ENCODE measurements at places on chromosomes 6 and 20.

DNA sequence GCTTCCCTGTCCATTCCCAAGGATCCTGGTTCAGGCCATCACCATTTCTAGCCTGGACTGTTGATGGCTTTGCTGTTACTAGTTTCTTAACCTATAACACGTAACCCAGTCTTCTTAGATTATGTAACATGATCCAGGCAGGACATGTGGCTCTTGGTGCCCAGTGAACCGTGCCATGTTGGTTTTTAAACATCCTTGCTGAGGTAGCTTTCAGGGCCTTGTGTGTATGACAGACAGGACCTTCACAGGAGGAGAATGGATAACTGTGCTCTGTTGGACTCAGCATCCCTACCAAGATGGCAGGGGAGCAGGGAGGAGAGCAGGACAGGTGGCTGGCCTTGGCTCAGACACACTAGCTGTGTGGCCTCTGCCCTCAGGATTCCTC, 46.8 kb downstream of the PANK2 start:
- no peak for DNase-seq

- no peak for DNase-seq
Measured at GRCh38 chr6:135280375-135281136, 99.4 kb downstream of the MYB start.

GRCh38 chr6:41413250-41413649, 77.8 kb downstream of the NCR2 start:
- no peak for DNase-seq

DNA sequence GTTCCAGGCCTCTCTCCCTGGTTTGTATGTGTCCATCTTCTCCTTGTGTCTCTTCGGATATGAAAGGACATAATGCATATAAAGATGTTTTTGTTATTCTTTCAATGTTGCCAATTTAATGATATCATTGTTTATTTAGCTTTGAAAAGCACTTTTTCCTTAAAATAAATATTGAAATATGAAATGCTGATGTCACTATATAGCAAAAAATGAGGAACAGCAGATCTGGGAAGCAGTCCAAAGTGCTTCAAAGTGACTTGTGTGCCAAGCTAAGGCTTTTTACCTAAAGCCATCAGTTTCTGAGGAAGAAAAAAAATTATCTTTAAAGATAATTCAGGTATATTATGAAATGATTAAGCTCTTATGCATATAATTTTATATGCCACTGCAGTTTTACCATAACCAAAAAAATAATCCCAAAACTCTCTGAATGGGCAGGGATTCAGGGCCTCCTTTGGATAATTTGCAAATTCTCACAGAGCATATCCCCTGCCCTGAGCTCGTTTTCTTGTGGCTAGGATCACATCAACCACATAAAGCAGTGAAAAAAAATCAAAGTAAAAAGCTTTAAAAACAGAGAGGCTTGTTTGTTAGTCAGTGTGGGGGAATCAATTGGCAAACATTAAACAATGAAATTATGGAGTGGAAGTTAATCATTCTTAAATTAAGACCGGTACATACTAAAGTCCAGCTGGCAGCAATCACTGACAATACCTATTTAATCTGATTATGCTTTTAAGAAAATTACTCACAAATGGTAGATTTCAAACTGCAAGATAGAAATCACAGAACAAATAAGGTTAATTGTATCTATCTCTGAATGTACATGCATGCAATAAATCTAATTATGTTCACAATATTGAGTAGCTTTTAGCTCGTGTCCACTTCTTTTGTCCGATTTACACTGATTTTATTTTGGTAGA, 1027.9 kb upstream of the ADGRB3 start:
- DNase-seq, result no peak

- DNase-seq, result no peak
Measured at GRCh38 chr20:44199877-44200276, 10.7 kb downstream of the OSER1 start.

DNA sequence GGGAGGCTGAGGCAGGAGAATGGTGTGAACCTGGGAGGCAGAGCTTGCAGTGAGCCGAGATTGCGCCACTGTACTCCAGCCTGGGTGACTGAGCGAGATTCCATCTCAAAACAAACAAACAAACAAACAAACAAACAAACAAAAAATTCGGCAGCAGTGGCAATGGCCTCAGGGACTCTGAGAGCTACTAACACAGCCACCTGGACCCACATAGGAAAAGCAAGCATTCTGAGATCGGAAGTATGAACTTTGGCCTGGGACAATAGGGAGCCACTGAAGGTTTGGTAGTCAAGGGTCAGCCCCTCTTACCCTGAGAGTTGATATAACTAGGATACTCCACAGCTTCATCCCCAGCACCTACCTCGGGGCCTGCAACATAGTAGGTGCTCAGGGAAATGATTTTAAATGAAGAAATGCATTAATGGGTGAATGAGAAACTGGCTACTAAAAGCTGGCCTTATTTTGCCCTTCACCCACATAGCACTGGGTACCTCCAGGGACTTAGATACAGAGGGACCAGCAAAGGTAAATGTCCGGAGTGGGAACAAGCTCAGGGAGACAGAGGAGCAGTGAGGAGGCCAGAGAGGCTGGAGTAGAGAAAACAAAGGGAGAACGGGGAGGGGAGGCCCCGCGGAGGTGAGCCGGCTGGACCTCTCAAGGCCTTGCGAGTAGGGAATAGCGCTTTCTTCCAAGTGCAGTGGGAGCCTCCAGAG, 46.6 kb upstream of the PTGIS start:
- no peak for DNase-seq

DNA sequence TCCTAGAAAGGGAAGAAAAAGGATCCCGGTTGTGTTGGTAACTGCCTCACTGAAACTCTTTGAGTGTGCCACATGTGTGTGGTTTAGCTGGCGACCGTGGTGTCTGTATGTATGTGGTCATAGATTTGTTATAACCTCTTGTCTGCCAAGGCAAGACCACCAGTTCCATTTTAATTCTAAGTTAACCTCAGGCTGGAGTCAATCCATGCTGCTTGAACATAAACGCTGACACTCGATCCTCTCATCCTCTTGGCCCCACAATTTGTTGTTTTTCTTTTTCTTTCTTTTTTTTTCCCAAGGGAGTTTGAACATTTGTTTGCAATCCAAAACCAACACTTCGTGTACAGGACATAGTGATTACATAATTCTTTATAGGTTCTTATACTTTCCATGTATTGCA, 318.9 kb upstream of the JAG1 start:
- DNase-seq, result no peak

DNA sequence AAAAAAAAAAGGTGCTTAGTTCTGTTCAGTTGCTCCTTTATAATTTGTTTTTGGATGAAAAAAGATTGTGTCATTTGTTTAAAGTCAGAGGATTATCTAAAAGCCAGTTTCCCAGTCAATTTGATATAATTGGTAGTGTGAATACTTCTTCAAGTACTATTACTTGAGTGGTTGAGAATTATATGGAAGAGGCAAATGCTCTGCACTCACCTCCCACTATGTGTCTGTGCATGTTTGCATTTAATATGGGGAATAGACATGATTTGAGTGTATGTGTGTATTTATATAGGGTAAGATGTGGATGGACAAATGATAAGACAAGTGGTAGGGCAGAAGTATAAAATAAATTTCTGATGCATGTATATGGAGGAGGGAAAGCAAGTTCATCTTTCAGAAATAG, 15.8 kb downstream of the GJA1 start:
- DNase-seq, result no peak

DNA sequence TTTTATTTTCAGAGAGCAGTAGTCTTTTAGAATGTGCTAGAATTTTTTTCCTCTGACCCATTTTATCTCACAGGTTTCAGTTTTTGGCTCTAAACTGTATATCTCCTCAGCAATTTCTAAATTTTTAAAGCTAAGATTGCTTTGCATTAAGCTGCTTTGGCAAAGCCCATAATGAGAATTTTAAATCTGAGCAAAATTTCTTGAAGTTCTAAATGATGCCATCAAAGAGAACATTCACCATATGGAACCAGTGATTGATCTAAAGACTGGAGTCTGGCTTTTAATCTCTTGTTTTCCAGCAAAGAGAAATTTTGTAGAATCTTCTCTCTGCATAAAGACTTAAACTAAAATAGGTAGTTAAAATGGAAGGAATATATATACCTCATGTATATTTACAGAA, 313.6 kb downstream of the TBC1D32 start:
- DNase-seq, result no peak

DNA sequence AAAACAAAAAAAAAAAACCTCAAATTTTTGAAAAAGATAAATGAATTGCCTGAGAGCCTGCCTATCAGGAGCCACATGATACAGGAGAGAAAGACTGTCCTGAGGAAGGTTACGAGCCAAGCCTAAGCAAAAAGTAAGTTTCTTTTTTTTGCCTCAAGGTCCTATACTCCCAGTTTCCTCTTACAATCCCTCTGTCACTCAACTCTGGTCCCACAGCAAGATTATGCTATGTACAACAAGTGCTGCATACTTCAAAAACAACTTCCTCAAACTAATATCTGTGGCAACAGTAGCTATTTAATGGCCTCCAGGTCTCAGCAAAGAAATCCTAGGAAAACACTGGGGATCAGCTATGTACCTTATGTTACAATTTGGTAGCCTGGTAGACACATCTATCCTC, 46.8 kb downstream of the PLN start:
- DNase-seq, result no peak

DNA sequence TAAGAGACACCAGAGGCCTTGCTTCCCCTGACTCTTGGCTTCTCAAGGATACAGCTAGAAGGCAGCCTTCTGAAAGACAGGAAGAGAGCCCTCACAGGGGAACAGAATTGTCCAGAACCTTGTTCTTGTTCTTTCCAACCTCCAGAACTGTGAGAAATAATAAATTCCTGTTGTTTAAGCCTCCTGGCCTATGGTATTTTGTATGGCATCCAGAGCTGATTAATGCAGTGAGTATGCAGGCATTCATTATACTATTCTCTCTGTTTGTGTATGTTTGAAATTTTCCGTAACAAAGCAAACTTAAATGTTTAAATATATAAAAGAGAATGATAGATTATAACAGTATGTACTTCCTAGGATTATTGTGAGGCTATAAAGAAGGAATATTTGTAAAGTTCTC, 903.4 kb upstream of the FLRT3 start:
- no peak for DNase-seq

GRCh38 chr6:153103319-153103655, 27.8 kb downstream of the RGS17 start:
- no peak for DNase-seq

GRCh38 chr6:73108949-73109348, 116.3 kb downstream of the KHDC1L start:
- DNase-seq, result no peak

GRCh38 chr20:6707321-6707831, 60.1 kb upstream of the BMP2 start:
- no peak for DNase-seq

DNA sequence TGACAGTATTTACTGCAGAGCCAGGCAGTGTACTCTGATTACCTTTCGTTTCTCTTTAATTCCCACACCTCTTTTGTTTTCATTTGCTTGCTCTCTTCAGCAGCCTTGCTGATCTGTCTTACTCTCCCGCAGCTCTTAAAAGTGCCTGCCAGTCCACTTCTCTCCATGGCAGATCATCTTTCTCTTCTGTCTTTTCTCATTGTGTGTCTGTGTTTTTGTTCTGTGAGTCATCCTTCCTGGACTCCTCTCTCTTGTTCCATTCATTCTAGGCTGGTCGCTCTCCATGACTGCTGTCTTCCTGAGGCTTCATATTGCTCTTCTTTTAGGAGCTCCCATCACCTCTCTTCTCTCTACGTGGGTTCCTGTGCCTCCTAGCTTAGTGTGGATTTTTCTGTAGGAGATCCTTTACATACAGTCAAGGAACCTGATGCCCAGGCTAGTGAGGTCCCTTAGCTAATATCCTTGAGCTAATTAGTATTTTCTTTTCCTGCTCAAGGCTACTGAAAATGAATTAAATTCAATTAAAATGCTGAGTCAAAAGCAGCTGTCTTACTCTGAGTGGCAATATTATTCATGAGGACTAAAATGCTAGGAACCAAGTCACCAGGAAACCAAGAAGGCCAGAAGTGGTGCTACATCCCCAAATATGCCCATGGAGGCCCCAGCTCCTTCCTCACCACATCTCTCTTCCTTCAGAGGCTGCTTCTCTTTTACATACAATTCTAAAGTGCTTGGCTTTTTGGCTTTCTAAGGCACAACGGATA, 86.1 kb downstream of the SLX4IP start:
- DNase-seq, result no peak

DNA sequence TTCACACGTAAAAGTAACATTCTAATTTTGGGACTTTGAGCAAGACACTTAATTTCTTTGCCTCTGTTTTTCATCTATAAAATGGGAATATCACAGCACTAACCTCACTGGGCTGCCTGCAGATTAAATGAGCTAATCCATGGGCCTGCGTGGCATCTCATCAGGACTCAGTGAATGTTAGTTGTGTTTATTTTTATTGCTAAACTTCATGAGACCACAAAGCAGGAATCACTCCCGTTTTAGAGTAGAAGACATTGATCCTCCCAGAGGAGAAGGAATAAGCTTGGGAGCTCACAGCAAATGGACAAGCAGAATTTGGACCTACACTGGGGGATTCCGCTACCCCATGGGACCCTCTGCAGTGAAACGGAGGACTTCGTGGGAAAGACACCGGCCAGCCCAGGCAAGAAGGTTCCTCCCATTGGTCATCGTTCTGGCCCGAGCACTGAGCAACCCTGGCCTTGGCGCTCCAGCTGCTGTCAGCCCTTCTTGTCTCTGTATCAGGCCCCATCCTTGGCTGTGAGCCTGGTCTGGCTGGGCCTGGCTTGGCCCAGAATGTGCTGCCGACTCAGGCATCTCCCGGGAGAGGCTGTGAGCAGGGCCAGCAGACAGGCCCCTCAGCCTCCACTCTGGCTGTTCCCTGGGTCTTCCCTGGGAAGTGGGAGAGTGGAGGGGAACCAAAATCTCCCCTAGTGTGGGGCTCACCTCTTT, 79.8 kb downstream of the NFATC2 start:
- no peak for DNase-seq

GRCh38 chr6:53854843-53855567, 60.2 kb downstream of the LRRC1 start:
- no peak for DNase-seq

DNA sequence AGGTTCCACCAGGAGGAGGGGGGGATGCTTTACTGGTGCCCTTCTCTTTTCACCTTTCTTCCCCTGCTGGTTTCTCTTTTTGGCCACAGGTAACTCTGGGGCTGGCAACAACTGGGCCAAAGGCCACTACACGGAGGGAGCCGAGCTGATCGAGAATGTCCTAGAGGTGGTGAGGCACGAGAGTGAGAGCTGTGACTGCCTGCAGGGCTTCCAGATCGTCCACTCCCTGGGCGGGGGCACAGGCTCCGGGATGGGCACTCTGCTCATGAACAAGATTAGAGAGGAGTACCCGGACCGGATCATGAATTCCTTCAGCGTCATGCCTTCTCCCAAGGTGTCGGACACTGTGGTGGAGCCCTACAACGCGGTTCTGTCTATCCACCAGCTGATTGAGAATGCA, 4.4 kb downstream of the TUBB1 start:
- no peak for DNase-seq
